ENCODE measurements at places on chromosomes 3 and 15.

- no peak for DNase-seq
Measured at GRCh38 chr3:186988806-186989205, 58.5 kb downstream of the ST6GAL1 start.

- no peak for DNase-seq
Measured at GRCh38 chr3:98617841-98618240, 24.4 kb upstream of the CPOX start.

- peak; percentile 30 for DNase-seq
Measured at GRCh38 chr15:32679298-32679690, 37.8 kb downstream of the SCG5 start.

DNA sequence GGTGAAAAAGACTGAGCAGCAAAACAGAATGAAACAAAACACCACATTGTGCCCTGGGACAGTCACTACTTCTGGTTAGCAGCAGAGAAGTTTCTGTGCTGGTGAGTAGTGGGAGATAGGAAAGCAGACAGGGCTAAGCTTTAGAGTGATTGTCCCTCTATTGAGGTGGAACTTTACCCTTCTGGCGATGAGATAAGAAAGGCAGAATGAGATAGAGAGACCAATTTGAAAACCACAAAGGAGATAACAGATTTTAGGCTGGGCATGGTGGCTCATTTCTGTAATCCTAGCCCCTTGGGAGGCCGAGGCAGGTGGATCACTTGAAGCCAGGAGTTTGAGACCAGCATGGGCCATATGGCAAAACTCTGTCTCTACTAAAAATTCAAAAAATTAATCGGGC is 208.5 kb downstream of the TBL1XR1 start:
- no peak for DNase-seq

- no peak for DNase-seq
Measured at GRCh38 chr15:88635318-88635717, 3.5 kb upstream of the ISG20 start.
